ENCODE measurements at places on chromosomes 5 and 9.

GRCh38 chr5:64507264-64507605 is 1.4 kb downstream of the RGS7BP start:
- DNase-seq = no peak

- no peak for DNase-seq
Observed at GRCh38 chr9:137452761-137453642, 6.1 kb downstream of the NSMF start.

GRCh38 chr9:69428017-69428785 is 103.2 kb downstream of the ENTREP1 start:
- DNase-seq = no peak

DNA sequence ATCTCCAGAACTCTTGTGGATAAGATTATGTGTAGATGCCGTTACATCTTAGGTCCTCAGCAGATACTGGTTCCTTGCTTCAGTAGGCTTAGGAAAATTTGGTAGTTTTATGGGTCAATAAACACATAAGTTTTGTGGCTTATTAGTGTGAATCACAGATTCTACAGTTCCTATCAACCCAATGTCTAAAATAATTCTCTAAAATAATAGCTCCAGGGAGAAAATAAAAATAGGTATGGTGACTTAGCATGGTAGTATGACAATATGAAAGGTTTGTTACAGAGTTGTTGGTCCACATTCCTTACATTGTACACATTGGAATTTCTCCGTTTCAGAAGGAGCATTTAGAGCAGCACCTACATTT is 91.7 kb downstream of the AOPEP start:
- no peak for DNase-seq

DNA sequence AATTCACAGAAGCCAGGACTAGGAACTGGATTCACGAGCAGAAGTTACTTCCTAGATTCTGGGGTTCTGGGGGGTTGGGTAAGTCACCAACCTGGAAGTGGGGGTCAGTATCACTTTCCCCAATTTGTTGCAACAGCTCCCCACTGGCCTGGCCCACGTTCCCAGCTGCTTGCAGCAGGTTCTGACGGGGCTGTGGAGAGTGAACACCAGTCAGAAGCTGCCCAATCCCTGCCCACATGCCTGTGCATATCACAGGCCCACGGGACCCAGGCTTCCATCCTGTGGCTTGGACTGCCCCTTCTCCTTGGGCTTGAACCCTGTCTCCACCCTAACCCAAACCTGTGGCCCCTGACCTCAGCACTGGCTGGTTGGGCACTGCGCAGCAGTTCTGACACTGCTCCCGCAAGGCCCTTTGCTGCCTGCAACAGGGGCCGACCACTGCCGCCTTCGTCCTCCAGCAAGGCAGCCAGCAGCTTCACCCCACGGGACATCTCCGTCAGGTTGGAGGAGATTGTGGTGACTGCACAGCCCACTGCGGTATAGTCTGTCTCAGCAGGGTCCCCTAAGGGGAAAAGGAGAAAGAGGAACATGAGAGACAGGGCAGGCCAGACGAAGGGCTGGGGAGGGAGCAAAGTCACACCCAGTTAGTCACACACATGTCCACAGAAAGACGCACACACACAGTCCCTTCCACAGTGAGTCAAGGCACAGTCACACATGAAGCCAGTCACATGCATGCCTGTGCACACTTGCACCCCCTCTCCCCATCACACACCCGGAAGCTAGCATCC is 13.1 kb downstream of the TLN1 start:
- no peak for DNase-seq

GRCh38 chr9:109278848-109279247 is 42.0 kb downstream of the EPB41L4B start:
- DNase-seq = no peak

DNA sequence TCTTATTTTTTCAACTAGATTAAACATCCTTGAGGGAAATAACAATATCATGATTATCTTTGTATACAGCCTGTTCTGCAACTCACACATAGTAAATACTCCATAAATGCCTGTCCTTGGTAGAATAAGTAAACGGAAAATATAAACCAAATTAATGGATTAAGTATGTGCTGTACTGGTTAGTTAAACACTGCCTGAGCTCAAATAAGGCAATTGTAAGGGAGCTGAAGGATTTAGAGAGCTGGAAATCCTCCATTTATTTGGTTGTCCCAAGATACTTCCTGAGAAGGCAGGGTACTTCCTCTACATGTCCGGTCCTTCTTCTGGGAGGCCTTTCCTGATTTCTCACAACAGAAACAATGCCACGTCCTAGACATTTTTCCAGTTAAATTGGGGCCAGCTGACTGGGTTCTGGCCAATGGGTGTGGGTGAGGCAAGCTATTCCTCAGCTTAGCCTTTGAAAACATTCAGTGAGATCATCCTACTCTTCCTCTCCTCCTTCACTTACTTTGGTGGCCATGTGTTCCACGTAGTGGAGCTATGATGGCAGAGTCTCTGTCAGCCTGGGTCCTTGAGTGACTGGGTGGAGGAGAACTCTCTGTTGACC is 8.5 kb upstream of the C1QTNF3 start:
- no peak for DNase-seq

DNA sequence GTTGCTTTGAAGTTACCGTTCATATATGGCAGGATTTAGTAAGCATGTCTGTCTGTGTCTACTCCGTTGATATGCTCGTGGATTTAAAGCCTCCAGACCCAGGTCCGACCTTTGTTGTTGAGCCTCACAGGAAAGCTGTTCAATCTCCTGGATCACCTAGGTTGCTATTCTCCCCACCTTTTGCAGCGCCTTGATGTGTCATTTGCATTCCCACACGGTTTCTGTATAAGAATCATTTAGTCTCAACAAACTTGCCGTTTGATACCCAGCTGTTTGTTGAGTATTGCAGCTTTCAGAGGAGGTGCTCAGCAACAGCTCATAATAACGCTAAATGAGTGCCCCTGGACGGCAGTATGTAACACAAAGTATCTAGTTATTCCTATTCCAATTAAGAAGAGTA is 1.2 kb upstream of the ADGRV1 start:
- DNase-seq = no peak

- DNase-seq = no peak
Observed at GRCh38 chr5:61308712-61309111, 23.3 kb upstream of the ZSWIM6 start.

- DNase-seq = no peak
Observed at GRCh38 chr5:171639966-171640365, 145.7 kb upstream of the SMIM23 start.

DNA sequence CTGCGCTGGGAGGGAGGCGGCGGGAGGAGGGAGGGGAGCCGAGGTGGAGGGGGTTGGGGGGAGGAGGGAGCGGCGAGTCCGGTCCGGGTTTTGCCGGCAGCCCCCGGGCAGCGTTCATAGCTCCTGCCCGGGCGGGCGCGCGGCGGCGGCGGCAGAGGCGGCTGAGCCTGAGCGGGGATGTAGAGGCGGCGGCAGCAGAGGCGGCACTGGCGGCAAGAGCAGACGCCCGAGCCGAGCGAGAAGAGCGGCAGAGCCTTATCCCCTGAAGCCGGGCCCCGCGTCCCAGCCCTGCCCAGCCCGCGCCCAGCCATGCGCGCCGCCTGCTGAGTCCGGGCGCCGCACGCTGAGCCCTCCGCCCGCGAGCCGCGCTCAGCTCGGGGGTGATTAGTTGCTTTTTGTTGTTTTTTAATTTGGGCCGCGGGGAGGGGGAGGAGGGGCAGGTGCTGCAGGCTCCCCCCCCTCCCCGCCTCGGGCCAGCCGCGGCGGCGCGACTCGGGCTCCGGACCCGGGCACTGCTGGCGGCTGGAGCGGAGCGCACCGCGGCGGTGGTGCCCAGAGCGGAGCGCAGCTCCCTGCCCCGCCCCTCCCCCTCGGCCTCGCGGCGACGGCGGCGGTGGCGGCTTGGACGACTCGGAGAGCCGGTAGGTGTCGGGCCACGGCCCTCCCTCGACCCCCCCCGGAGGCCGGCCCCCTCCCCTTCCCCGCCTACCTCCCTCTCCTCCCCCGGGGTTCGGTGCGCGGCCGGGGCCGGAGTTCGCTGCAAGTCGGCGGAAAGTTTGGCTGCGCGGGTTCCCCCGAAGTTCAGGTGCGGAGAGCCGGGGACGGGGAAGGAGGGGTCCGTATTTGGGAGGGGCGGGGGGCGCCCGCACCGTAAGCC is at the start of gene CXXC5:
CXXC5 (plus strand) TSS at position 145 of the 877 bp plus-strand sequence. CDS start 32,175 bp downstream, outside the sequence.
- DNase-seq = no peak

- DNase-seq = no peak
Observed at GRCh38 chr9:19378647-19379046, 1.4 kb downstream of the RPS6 start.

DNA sequence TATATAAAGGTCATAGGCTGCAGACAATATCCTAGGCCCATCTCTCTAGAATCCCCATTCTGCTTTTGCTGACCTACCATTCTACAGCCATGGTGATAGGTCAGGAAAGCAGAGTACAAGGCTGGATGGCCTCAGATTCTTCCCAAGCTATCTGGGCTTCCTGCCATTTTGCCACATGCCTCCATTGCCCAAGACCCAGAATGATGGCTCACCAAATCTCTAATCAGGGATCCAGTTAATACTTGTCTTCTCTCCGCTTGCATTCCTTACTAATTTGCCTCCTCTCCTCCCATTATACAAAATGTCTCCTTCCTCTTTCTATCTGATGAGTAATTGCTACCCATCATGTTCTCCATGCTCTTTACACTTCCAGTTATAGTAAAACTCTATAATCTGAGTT is 22.7 kb upstream of the NDUFS4 start:
- no peak for DNase-seq

DNA sequence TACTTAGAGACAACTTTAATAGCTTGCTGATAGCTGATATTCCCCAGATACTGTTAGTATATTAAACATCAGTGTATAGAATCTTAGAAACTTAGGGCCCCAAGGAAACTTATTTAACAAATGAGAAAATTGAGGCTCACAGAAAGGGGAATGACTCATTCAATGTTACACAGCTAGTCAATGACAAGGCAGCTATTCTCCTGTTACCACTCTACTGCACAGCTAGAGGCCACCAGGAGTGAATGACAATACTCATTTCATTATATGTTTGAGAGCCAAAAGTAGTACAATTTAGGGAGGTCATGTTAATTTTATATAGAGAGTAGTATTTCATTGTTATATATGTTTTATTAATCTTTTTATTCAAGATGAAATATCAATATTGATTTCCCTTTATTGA is 33.2 kb upstream of the PCDHB1 start:
- no peak for DNase-seq

DNA sequence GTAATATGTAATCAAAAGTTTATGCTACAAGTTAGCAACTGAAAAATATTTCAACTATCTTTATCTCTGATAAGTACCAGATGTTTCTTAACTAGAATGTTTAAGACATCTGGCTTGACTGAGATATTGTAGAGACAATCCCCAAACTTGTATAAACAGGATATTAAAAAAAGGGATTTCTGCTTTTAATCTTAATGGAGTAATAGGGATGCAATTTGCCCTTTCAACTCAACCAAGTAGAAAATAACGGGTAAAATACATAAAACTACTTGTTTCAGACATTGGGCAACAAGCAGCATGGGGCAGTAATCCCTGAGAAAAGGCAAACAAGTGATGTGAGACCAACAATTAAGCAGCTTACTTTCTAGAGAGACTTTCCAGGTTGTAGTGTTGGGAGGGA is 9.4 kb upstream of the ADAMTS12 start:
- DNase-seq = no peak

DNA sequence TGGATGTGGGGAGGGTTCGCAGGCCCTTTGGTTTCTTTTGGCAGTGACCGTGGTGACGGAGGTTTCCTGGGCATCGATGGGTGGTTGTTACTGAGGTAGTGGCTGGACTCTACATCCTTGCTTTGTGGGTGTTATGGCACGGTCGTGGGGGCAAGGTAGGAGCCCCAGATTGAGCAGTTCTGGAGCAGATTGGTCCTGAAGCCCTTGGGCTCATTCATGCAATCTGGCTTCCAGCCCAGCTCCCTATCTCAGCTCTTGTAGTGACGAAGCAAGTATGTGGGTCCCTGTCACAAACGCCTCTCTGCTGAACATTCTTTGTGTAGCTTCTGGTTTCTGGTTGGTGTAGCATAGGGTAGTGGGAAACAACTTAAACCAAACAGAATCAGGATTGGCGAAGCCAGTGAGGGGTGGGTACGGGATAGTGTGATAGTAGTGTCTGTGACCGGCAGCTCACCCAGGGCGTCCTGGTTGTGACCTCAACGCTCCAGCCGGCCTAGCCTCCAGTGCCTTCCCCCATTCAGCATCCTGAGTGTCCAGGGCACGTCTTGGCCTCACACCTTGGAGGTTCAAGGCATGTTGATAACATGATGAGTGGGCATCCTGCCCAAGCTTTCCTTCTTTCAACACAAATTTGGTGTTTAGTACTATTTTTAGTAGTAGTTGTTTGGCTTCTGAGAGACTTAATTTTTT is 2.9 kb downstream of the NDUFS6 start:
- no peak for DNase-seq

DNA sequence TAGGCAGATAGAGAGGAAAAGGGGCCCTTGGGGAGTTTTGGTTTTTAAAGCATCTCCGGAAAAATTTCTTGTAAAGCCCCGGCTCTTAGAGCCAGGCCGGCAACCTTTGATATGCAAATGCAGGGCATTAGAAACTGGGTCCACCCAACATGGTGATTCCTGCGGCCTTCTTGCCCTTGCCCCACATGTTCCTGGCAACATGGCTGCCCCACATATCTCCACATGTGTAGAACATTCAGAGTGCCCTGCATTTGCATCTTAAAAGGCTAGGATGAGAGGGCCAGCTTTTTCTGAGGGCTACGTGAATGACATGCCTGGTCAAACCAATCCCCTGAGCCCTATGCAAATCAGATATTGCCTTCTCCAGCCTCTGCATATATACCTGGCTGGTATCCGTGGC is 5.0 kb upstream of the SNAPC3 start:
- no peak for DNase-seq

- no peak for DNase-seq
Observed at GRCh38 chr9:89366711-89367110, 48.4 kb downstream of the SECISBP2 start.

DNA sequence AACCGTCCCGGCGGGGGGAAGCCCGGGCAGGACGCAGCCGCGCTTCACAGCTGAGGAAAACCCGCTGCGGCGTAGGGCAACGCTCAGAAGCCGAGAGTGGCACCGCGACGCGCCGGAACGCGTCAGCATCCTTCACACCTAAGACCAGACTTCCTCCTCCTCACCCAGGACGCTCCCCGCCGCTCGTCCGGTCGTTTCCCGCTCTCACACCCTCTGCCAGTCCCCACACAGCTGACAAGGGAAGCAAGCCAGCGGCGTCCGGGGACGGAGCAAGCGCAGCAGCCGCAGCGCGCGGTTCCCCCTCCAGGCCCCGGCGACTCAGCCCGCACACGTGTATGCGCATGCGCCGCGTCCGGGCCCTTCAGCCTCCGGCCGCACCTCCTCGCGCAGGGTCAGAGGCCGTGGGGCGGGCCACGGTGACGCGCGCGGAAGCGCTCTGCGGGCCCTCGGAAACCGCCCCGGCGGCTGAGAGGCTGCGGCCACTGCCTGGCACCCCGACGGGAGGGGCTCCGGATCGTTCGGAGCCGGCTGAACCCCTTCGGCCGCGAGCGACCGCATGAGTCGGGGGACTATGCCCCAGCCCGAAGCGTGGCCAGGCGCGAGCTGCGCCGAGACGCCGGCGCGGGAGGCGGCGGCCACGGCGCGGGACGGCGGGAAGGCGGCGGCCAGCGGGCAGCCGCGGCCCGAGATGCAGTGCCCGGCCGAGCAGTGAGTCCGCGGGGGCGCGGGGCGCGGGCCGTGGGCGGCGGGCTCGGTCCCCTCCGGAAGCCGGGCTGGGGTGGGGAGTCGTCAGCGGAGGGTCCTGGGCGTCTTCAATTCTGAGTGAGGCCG is at the start of gene OTULIN:
OTULIN (plus strand) TSS at position 449 of the 831 bp plus-strand sequence; CDS start at position 557, 108 bp downstream.
- peak; percentile 76 for DNase-seq

Measured in activated T-helper 1 cell treated with Interleukin-2 at 50 U/mL for 16 hours (primary cell).